ENCODE measurements at places on chromosomes 7 and 10. TPM values are rescaled to one million over a fixed set of nuclear protein-coding genes. Genes with fewer than 3 reads are reported as not detected.

Gene SPDYE1
- not detected for total RNA-seq

Gene PNLIP
- total RNA-seq: not detected

Gene BTBD16
- total RNA-seq: 1.2 TPM

DNA sequence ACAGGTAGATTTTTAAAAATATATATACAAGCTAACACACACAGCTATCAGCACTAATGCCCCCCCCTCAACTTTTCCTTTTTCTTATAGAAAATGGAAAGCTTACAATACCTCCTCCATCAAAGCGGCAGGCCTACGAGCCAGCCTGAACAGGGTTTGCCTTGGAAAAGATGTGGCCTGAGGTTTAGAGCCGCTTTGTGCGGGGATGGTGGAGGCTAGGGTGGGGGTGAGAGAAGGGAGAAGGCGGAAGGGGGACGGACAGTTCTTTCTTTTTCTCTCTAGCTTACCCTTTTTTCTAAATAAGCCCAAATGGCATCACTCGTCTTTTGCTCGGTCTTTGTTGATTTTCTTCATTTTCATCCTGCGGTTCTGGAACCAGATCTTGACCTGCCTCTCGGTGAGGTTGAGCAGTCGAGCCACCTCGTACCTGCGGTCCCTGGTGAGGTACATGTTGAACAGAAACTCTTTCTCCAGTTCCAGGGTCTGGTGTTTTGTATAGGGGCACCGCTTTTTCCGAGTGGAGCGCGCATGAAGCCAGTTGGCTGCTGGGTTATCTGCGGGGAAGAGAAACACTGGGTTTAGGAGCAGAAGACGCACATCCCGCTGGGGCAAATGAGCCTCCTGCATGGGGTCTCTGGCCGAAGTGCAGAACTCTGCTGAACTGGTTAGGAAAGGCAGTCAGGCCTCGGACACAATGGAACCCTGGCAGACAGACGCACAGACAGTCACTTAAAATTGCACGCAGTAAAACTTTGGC lies 1.9 kb downstream of the HOXA9 start:
- DNase-seq: no peak

- no peak for DNase-seq
Measured at GRCh38 chr7:29808075-29808801, 1.9 kb downstream of the WIPF3 start.

DNA sequence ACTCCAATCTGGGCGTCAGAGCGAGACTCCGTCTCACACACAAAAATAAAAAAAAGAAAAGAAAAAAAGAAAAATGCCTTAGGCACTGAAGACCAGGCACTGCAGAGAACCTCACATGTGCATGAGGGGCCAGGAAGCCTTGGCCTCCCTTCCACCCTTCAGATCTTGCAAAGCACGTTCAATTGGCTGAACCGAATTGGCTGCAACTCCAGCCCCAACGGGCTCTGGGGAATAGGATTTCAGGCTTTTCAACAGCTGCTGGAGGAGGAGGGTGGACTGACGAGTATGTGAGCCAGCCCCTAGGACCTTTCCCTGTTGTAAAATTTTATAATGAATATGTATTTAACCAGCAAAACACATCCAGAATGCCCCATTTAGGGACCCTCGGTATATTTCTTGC lies 16.7 kb downstream of the TMEM120A start:
- peak; percentile 97 for DNase-seq

All from myocyte (in vitro differentiated cells).